ENCODE measurements at places on chromosomes 5 and 9.

DNA sequence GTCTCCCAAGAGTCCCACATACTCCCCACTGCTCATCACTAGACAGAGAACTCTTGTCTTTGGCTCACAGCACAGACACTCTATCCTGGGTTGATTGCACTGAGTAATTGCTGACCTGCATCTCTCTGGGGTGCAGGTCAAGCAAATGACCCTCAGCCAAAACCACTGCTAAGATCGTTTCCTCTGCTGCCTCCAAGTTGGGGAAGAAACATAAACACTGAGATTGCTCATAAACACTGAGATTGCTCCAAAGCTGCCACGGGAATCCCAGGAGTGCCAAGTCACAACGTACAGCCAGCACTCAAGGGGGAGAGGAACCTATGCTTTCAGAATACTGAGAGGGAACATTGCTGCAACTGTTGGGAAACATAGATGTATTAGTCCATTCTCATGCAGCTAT, 1402.1 kb upstream of the ACO1 start:
- no peaks in the 10 kb centered on the region for H3K36me3 ChIP-seq
- H3K4me1 ChIP-seq: no peaks in the 10 kb centered on the region
- DNase-seq: no peak
- no peaks in the 10 kb centered on the region for H3K27me3 ChIP-seq
- H3K4me3 ChIP-seq: no peak overlapping the region

DNA sequence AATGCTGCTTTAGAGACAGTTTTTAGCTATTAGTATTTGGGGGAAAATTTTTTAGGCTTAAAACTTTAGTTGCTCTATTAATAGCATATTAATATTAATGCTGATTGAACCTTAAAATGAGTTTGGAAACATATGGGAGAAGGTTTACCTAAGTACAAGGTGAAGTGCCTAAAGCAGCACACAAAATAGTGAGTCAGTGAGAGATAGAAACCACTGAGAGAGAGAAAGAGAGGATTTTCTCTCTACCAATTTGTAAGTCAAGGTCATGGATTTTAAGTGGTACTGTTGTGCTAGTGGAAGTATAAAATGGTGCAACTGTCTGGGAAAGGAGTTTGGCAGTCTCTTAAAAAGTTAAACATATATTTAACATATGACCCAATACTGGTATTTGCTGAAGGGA, 64.9 kb downstream of the MARCHF3 start:
- DNase-seq: no peak
- no peaks in the 10 kb centered on the region for H3K27me3 ChIP-seq
- H3K4me1 ChIP-seq: no peaks in the 10 kb centered on the region
- H3K27ac ChIP-seq: no peak overlapping the region
- H3K36me3 ChIP-seq: no peaks in the 10 kb centered on the region

- no peaks in the 10 kb centered on the region for H3K4me1 ChIP-seq
- H3K4me3 ChIP-seq: no peak overlapping the region
- no peak overlapping the region for H3K27ac ChIP-seq
- H3K36me3 ChIP-seq: no peaks in the 10 kb centered on the region
- H3K27me3 ChIP-seq: no peaks in the 10 kb centered on the region
These were observed 380.1 kb downstream of the IRX2 start for GRCh38 chr5:2371419-2371710.

DNA sequence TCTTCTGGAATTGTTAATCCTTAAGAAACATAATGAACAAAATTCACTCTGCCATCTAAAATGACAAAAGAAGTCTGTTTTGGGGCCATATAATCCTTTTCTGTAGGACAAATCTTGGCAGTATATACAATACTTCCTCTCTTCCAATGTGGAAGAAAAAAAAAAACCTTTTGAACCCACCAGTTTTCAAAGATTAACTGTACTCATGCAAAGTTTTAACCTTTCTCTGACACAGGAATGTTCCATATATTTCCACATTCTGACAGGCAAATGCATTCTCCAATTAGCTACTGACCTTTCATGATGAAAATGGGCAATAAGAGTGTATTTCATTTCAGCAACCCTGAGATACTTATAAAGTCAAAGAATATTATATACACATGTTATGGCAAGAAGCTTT, 65.4 kb downstream of the RNF130 start:
- no peak overlapping the region for H3K27ac ChIP-seq
- no peak overlapping the region for H3K4me3 ChIP-seq

GRCh38 chr5:155106221-155106620, 92.7 kb downstream of the KIF4B start:
- no peaks in the 10 kb centered on the region for H3K4me1 ChIP-seq
- no peaks in the 10 kb centered on the region for H3K36me3 ChIP-seq
- H3K27ac ChIP-seq: no peak overlapping the region
- H3K4me3 ChIP-seq: no peak overlapping the region
- DNase-seq: no peak
- H3K27me3 ChIP-seq: no peaks in the 10 kb centered on the region

All from breast epithelium (tissue), 4 donors.